ENCODE measurements at places on chromosomes 7 and 10. TPM values are rescaled to one million over a fixed set of nuclear protein-coding genes. Genes with fewer than 3 reads are reported as not detected.

- no peak for DNase-seq
Observed at GRCh38 chr10:77311186-77311585, 326.4 kb downstream of the KCNMA1 start.

- no peak for DNase-seq
Observed at GRCh38 chr10:126042354-126042753, 146.0 kb downstream of the FANK1 start.

GRCh38 chr7:68015978-68016532 lies 1019.4 kb downstream of the TYW1 start:
- DNase-seq, result no peak

DNA sequence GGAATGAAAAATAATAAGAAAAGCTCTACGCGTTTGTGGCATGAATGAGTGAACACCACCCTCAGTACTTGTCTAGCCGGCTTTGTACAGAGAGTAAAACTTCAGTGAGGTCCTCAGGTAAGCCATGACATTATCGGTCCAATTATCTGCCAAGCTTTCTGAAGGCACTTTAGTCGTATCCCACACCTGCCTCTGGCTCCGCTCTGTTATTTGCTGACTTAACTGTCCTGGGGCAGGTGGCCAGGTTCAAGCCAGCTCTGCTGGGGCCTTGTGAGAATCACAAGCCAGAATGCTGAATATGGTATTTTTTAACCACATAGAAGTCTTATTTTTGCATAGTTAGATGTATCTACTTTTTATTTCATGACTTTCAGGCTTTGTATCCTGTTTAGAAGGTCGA lies 66.0 kb upstream of the FHIP2A start:
- no peak for DNase-seq

DNA sequence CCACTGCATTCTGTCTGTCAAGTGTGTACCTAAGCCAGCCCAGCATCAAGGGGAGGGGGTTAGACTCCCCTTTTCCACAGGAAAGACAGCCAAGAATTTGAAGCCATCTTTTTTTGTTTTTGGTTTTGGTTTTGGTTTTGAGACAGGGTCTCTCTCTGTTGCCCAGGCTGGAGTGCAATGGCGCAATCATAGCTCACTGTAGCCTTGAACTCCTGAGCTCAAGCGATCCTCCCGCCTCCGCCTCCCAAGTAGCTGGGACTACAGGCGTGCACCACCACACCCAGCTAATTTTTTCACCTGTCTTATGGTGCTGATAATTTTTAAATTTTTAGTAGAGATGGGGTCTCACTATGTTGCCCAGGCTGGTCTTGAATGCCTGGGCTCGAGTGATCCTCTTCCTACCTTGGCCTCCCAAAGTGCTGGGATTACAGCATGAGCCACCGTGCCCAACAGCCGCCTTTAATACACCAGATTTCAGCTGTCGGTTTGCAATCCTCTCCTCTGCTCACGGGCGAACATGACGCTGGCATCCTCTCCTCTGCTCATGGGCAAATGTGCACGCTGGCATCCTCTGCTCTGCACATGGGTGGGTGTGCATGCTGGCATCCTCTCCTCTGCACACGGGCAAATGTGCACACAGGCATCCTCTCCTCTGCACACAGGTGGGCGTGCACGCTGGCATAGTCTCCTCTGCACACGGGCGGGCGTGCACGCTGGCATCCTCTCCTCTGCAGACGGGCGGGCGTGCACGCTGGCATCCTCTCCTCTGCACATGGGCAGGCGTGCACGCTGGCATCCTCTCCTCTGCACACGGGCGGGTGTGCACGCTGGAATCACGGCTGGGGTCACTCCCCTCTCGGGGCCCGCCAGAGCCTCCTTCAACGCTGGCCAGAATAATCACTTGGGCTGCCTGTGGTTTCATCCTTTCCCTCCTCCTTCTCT lies 56.0 kb upstream of the PDGFA start:
- DNase-seq, result no peak

The VPS26A gene
- total RNA-seq, result 79.3 TPM

DNA sequence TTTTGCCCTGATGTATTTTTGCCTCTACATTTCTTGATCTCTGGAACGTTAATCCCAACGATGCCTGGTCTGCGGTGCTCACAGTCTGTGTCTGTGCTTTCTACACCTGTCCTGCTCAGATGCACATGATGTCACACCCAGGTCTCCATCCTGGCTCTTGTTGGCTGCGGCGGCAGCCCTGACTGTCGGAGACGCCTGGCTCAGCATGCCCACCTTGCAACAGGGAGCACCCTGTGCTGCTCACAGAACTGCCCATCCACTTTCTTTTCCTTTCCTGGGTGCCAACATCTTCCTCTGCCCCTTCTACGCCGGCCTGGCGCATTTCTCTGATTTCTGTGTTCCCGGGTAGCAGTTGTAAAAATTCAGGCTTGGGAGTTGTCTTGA lies 106.2 kb downstream of the CUX1 start:
- DNase-seq, result no peak

The MYO1G gene
- not detected for total RNA-seq

DNA sequence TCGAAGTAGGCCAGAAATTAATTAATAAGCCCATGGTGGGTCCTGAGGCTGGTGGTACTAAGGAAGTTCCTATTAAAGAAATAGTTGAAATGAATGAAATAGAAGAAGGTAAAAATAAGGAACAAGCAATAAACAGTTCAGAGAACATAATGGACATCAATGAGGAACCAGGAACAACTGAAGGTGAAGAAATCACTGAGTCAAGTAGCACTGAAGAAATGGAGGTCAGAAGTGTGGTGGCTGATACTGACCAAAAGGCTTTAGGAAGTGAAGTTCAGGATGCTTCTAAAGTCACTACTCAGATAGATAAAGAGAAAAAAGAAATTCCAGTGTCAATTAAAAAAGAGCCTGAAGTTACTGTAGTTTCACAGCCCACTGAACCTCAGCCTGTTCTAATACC lies 36.0 kb downstream of the SLK start:
- no peak for DNase-seq

The PNLIPRP2 gene
- total RNA-seq, result not detected

- DNase-seq, result peak; percentile 78
Observed at GRCh38 chr7:121429798-121430197, 33.7 kb upstream of the FAM3C start.

The ITGB8 gene
- 399 TPM for total RNA-seq

GRCh38 chr10:132290631-132291030 lies 17.1 kb downstream of the STK32C start:
- DNase-seq, result no peak

DNA sequence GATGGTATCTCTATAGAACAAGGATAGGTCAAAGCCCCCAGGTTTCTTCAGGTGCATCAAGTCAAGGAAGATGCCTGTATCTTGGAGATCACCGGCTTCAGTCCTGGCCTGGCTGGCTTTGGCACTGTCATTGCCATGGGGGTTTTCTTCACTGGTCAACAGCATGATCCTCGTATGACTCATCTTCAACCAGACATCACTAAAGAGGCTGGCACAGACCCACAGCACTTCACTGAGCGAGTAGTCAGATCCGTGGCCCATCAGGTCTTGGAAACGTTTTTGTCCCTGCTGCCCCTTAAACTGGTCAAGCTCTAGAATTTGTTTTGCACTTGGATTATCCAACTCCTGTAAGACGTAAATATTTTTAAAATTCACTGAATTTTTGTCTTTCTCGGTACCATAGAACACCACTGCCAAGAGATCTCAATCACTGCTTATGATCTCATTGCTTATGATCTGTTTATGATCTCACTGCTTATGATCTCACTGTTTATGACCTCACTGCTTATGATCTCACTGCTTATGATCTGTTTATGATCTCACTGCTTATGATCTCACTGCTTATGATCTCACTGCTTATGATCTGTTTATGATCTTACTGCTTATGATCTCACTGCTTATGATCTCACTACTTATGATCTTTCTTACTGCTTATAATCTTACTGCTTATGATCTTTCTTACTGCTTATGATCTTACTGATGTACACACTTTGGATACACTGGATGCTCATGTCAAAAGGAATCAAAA lies 135.2 kb downstream of the CYP26A1 start:
- DNase-seq, result peak; percentile 50

The SLC18A3 gene
- 0.10 TPM for total RNA-seq

DNA sequence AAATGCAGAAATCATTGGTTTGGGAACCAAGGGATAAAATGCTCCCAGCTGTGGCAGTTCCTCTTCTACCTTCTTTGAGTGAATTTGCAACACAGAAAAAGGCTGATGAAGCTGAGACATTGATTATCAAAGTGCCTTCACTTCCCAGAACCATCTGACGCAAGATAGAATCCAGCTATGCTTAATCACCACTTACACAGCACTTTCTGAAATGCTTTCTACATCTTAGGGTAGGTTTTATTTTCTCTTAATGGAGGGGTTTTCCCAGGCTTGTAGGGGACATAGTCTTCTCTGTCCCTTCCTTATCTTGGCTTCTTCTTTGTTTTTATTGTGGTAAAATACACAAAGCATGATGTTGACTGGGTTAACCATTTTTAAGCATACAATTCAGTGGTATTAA lies 332.6 kb upstream of the ZNF32 start:
- no peak for DNase-seq

DNA sequence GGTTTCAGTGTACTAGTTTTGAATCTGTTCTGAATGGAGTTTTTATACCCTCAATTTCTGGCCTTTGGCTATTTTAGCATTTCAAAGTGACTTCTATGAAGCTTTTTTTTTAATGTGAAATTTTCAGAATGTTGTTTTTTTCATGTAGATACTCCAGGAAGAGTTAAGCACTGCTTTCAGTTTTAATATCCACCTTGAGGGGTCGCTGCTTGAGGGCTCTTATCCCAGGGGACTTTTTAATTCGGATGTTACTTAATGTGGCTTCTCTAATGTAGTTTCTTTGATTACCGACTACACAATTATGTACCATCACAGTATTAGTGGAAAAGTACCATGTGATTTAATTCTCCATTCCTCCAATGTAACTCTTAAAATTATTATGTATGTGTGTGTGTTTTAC lies 5.2 kb downstream of the IFIT5 start:
- DNase-seq, result peak; percentile 33

- no peak for DNase-seq
Observed at GRCh38 chr7:142018154-142018553, 22.5 kb downstream of the MGAM start.

DNA sequence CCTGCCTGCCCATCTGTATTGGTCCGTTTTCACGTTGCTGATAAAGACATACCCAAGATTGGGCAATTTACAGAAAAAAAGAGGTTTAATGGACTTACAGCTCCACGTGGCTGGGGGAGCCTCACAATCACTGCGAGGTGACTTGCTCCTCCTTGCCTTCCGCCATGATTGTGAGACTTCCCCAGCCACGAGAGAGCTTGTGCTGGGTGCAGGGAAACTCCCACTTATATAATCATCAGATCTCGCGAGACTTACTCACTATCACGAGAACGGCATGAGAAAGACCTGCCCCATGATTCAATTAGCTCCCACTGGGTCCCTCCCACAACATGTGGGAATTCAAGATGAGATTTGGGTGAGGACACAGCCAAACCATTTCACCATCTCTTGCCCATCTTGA lies 111.8 kb downstream of the MYL10 start:
- no peak for DNase-seq
